ENCODE measurements at places on chromosomes 12 and 14. TPM values are rescaled to one million over a fixed set of nuclear protein-coding genes. Genes with fewer than 3 reads are reported as not detected.

KIF26A gene
- not detected for total RNA-seq

CACNA2D4 gene
- 0.28 TPM for total RNA-seq

EML5 gene
- total RNA-seq, result 22.2 TPM

BRAP gene
- 23.6 TPM for total RNA-seq

TAS2R8 gene
- total RNA-seq, result not detected

SHMT2 gene
- total RNA-seq, result 225 TPM

CDCA3 gene
- 23.5 TPM for total RNA-seq

CEBPE gene
- total RNA-seq, result not detected

POTEG gene
- not detected for total RNA-seq

ANO2 gene
- total RNA-seq, result not detected

OR6C1 gene
- not detected for total RNA-seq

DDX55 gene
- total RNA-seq, result 14.4 TPM

MDM1 gene
- 5.6 TPM for total RNA-seq

VWF gene
- under 0.01 TPM for total RNA-seq

IL22 gene
- not detected for total RNA-seq

CPNE6 gene
- total RNA-seq, result not detected

STON2 gene
- not detected for total RNA-seq

ETFBKMT gene
- 2.5 TPM for total RNA-seq

CLEC2D gene
- 1.1 TPM for total RNA-seq

SIX6 gene
- total RNA-seq, result not detected

PLEKHH1 gene
- total RNA-seq, result under 0.01 TPM

ALDH1L2 gene
- 22.8 TPM for total RNA-seq

HOXC4 gene
- total RNA-seq, result not detected

AJUBA gene
- 67.6 TPM for total RNA-seq

CLMN gene
- total RNA-seq, result under 0.01 TPM

FOXG1 gene
- not detected for total RNA-seq

PMEL gene
- 1.7 TPM for total RNA-seq

KRT3 gene
- total RNA-seq, result not detected

NCKAP5L gene
- 6.1 TPM for total RNA-seq

FAM186B gene
- total RNA-seq, result 0.28 TPM

SLC16A7 gene
- 30.0 TPM for total RNA-seq

TAS2R50 gene
- total RNA-seq, result 4.4 TPM

MGP gene
- total RNA-seq, result 0.56 TPM

LGR5 gene
- not detected for total RNA-seq

HEATR5A gene
- 46.4 TPM for total RNA-seq
